ENCODE measurements at places on chromosomes 13 and 19.
A peak's percentile ranks its signal among the peaks of the same experiment; 100 is the strongest.

GRCh38 chr19:55451163-55451964 is 8.3 kb upstream of the SHISA7 start:
- DNase-seq, result no peak

DNA sequence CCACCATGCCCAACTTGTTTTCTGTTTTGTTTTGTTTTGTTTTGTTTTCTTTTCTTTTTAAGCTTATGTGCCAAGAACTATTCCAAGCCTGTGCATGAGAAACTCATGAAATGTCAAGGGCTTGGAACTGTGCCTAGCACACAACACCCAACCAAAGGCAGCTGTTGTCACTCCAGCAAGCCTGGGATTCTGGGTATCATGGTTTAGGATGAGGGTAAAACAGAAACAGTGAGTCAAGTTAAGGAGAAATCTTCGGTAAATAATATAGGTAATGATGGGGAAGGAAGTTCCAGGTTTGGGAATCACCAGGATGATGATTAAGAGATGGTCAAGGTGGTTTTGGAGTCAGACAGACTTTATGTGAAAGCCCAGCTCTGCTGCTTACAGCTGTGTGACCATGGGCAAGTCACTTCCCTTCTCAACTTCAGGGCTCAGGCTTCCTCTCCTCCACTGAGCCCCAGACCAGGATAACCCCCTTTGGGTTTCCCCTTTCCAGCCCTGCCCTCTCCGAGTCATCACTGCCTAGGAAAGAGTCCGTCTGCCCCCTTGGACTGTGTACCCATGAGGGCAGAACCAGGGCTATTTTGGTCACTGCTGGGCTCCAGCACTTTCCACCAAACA is 5.0 kb downstream of the PVR start:
- no peak for DNase-seq

DNA sequence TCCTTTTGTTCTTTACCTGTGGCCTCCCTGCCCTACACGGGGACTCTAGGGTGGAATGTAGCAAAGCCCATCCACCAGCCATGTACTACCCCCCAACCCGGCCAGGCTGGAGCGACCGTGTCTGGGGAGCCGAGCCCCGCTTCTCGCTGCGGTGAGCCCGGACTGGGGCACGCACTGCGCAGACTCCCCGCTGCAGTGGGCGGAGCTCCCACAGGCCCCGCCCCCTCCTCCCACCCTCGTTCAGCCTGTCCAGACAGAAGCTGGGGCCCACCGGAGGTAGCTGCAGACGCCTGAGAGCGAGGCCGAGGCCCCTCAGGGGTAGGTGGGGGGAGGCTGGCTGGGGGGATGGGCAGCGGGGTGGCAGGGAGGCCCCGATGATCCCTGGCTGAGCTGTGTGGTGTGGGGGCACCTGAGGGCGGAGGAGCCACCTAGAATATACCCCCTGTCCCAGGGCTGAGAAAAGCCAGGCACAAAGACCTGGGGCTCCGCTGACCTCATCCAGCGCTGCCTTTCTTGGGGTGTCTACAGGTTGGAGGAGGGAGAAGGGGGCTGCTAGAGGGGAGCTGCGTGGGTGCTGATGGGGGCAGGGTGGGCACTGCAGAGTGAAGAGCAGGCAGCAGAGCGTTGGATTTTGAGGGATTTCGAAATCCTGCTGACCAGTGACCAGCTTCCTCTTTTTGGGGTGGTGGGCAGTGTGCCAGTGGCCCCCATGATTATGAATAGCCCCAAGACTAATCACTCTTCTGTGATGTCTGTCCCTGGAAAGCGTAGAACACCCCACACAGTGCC is 17.3 kb downstream of the PLD3 start:
- peak; percentile 25 for DNase-seq

GRCh38 chr13:49020940-49021553 is 45.3 kb downstream of the FNDC3A start:
- no peak for DNase-seq

- DNase-seq, result no peak
Measured at GRCh38 chr13:93673885-93674284, 447.3 kb downstream of the GPC6 start.

DNA sequence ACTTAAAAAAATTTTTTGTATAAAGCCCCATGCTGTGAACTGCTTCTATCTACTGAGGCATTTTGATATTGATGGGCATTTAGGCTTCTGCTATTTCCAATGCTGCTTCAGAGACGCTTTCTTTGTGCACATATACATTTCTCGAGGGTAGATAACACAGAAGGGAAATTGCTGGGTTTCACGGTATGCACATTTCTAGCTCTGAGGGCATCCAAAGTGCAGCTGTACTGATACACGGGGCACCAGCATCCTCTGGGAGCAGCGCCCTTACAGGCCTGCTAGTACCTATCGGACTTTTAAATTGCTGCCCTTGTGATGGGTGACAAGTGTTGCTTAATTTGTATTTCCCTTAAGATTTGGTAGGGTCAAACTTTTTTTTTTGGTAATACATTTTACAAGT is 88.6 kb downstream of the KCTD15 start:
- no peak for DNase-seq

DNA sequence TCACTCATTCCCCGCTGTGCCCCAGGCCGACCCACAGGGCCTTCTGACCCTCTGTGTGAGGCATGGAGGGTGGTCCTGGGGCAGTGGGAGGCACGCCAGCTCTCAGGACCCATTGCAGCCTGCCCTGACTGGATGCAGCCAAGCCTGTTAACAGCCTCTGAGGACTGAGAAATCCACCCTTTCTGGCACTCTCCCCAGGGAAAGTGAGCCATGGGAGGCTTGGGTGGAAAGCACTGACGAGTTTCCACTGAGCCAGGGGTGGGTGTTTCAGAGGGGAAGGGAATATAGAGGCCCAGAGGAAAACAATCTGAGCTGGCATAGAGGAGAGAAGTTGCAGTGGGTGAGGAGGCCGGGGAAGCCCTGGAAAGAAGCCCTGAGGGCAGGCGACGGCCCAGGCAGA is 30.6 kb upstream of the SLC7A10 start:
- no peak for DNase-seq

DNA sequence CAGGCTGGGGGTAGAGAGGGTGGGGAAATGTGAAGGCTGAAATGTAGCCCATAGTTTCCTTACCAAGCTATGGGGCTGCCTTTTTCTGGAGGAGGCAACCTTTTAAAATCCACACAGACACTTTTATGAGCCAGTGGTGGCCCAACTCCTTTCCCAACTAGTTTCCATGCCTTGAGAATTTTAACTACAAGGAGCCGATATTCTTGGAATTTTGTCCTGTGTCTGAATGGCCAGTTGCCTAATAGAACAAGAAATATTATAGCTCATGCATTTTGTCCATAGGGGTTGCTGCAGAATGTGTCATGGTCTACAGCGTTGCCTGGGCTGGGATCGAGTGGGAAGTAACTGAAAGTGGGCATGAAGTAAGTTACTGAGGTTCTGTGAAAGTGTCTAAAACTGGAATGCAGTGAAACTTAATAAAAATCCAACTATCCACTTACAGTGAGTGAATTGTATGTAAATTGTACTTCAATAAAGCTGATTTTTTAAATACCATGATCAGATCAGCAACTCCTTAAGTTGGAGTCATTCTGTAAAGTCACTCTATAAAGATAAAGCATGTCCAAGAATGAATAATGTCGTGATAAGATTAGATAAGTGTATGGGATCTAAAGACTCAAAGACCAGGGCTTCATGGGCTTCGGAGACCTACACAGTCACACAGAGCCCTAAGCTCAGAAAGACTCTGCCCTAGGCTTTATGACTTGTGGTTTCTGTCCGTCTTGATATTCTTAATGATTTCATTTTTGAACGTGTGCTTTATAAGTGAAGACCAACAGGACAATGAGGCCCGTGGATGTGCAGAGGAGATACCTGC is 122.6 kb upstream of the FNDC3A start:
- no peak for DNase-seq

GRCh38 chr13:108377646-108378206 is 108.2 kb downstream of the TNFSF13B start:
- DNase-seq, result no peak

- DNase-seq, result no peak
Measured at GRCh38 chr19:17405250-17406045, at the start of gene BST2. TSS of gene BST2 (minus strand) at chr19:17405630. CDS start at chr19:17405575, 55 bp downstream.

DNA sequence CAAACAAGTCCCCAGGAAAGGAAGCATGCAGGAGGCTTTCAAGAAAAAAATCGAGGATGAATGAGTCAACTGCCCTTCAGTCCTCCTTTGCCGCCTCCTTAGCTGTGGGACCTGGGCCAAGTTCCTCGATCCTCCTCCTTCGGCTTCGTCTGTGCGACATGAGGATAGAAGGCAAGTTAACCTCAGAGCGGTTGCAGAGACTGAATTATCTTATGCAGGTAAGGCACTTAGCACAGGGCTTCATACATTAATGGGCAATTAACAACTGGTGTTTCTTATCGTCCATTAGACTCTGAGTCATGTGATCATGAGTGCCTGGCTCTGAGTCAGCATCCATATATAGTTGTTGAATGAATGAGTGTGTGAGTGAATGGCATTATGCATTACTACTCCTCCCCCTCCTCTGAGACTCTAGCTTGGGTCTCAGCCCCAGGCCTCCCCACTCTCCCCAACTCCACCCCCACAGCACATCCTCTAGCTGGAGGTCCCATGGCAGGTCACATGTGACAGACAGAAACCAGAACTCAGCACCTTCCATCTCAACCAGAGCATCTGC is 1.6 kb upstream of the TTC9B start:
- DNase-seq, result no peak

- DNase-seq, result no peak
Measured at GRCh38 chr13:75749407-75749806, 113.3 kb downstream of the LMO7 start.

- no peak for DNase-seq
Measured at GRCh38 chr13:48626726-48627451, 26.8 kb upstream of the CYSLTR2 start.

- no peak for DNase-seq
Measured at GRCh38 chr13:111515635-111516034, 195.2 kb downstream of the TEX29 start.

DNA sequence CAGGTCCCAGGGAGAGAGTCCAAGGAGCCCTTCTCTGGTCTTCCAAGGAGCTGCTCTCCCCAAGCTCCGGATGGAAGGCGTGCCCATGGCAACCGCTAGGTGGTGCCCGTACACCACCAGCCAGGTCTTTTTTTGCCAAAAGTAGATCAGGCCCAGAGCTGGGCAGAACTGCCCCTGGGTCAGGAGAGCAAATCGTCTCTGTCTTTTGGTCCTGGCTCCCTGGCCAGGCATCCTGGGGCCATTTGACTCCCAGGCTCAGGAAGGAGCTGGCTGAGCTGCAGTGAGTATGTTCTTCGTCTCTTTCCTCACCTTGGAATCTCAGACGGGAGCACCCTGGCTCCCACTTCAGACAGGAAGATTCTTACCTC is 24.6 kb upstream of the BCL3 start:
- DNase-seq, result peak; percentile 74

DNA sequence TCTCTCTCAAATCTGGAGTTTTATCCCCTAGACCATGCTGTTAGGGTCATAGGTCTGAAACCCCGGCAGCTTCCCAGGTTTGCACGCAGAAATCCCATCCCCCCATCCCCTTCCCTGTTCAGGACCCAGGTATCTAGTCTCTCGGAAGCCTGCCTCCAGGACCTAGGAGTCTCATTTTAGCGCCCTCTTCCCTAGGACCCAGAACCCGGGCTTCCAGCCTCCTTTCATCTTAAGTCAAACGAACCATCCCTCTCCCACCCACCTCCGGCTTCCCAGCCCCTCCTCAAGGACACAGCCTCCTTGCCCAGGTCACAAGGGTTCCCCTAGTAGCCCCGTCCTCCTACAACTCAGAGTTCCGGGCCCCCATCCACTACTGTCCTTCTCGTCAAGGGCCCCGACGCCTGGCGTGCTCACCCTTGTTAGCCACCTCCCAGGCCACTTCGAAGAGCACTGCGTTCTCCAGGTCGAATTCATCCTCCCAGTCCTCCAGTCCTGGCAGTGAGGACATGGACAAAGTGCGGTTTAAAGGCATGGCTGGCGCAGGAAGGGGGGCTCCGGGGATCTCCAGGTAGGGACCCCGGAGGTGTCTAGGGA is 431 bp downstream of the GYS1 start:
- DNase-seq, result no peak

DNA sequence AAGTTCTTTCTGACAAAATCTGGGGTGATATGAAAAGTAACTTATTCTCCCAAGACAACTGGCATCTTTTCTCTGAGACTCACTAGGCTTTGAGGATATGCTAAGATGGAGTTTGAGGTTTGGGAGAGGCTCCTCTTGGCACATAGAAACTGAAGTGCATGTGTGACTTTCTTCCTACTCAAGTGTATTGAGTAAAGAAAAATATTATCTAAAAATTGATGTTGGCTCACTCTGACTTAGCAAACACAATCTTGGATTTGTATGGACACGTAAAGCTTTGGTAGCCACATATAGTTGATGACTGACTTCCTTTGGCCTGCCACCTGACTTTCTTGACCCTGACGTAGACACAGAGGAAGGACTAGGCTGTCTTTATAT is 71.1 kb upstream of the KLF12 start:
- no peak for DNase-seq

GRCh38 chr19:13026462-13027370 is 31.4 kb downstream of the NFIX start:
- DNase-seq, result no peak

DNA sequence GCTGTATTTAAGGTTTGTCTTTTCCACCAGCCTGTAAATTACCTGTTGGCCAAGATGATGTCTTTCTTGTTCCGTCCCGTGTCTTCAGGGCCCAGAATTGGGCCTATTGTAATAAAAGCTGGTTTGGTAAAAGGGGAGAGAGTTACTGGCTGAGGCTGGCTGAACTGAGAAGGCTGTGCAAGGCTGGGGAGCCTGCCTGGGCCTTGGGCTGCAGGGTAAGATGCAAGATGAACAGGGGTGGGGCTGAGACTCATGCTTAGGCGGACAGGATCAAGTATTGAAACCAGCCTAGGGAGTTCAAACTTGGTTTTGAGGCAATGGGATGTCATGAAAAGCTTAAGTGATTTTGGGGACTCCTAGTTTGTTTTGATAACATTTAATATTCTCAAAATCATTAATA is 142.3 kb downstream of the PCCA start:
- no peak for DNase-seq

DNA sequence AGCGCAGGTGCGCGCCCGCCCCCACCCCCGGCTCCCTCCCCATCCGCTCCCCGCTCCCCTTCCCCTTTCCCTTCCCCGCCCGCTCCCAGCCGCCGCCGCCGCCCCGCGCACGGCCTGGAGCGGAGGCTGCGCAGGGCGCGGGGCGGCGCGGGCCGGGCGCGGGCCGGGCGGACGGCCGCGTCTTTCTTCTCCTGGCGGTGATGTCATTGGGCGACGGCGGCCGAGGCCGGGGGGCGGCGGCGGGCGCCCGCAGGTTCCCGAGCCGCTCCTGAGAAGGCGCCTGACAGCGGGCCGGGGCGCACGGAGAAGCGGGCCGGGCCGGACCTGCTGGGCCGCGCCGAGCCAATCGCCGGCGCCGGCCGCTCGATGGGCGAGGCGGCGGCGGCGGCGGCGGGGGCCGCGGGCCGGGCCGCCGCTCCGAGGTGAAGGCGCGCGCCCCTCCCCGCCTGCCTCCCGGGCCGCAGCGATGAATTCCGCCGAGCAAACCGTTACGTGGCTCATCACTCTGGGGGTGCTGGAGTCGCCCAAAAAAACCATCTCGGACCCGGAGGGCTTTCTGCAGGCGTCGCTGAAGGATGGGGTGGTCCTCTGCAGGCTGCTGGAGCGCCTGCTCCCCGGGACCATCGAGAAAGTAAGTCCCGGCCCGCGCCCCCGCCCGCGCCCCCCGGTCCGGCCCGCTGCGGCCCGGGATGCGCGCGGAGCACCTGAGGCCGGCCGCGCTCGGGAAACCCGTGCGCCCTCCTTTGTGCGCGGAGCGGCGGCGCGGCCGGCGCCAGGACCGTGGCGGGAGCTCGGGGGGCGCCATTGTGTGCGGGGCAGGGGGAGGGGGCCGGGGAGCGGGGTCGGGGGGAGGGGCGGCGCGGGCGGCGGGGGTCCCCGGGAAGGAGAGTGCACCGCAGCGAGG is at the start of gene ARHGEF7:
ARHGEF7 (plus strand) TSS at position 250 of the 904 bp plus-strand sequence; CDS start at position 467, 217 bp downstream.
- no peak for DNase-seq
